ENCODE measurements at places on chromosomes 4 and X. TPM values are rescaled to one million over a fixed set of nuclear protein-coding genes. Genes with fewer than 3 reads are reported as not detected.

DNA sequence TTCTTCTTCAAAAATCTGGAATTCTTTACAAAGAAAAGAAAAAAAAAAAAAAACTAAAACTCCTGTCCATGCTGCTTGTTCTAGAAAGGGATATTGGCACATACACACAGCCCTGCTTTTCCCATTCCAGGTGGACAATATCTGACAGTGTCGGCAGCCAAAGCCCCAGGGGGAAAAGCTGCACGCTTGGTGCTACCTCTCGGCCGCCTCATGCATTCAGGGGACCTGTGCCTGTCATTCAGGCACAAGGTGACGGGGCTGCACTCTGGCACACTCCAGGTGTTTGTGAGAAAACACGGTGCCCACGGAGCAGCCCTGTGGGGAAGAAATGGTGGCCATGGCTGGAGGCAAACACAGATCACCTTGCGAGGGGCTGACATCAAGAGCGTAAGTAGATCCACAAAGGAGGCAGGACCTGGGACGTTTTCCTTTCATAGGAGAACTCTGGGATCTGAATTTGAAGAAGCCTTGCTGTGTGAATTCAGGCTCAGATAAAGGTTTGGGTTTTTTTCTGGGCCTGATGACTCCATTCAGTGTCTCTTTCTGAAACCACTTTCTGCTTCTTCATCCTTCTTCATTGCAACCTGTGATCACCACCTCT is 71.9 kb downstream of the NPNT start:
- no peaks in the 10 kb centered on the region for H3K36me3 ChIP-seq
- H3K27me3 ChIP-seq = no peaks in the 10 kb centered on the region
- H3K4me1 ChIP-seq = no peaks in the 10 kb centered on the region
- H3K4me3 ChIP-seq = no peak overlapping the region
- H3K27ac ChIP-seq = no peak overlapping the region

DGKK gene
- not detected for total RNA-seq

LIMCH1 gene
- 0.15 TPM for total RNA-seq

DNA sequence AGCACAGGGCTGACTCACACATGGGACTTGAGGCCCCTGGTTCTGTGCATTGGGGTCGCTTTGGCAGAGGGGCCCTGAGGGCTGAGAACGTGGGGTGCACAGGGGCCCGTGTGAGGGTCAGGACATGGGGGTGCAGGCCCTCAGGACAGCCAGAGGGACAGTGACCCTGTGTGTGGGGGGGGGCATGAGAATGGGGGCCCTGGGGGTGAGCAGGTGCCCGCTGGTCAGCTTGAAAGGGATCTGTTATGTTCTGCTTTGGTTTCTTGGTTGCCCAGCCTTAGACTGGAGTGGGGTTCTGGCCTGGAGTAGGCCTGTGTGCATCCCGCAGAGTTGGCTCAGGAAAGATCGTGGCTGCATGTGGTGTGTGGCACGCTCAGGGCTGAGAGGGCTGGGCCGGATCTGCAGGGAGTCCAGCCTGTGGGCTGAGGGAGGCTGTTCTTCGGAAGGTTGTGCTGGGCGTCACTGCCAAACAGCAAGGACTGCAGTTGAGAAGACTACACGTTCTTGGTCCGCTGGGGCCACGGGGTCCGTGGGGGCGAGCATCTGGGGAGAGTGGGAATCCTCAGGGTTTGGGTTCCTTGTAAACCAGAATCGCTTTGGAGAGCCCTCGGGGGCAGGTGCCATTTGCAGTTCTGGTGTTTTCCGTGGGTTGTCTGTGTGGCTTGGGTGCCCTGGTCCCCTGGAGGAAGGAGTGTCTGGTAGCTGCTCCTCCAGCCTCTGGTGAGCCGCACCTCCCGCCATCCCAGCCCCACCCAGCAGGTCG is 15.2 kb upstream of the UVSSA start:
- no peak overlapping the region for H3K27ac ChIP-seq
- peaks cover 3% of the 10 kb centered on the region for H3K36me3 ChIP-seq
- no peak for DNase-seq
- no peaks in the 10 kb centered on the region for H3K27me3 ChIP-seq
- no peaks in the 10 kb centered on the region for H3K4me1 ChIP-seq

PFKFB1 gene
- total RNA-seq = 0.38 TPM

GRCh38 chrX:7223271-7223670 is 75.3 kb upstream of the PUDP start:
- no peak for DNase-seq
- no peaks in the 10 kb centered on the region for H3K27me3 ChIP-seq
- H3K36me3 ChIP-seq = no peaks in the 10 kb centered on the region
- no peak overlapping the region for H3K27ac ChIP-seq

GRCh38 chrX:136220540-136220939 is 30.7 kb downstream of the MAP7D3 start:
- no peak for DNase-seq
- no peaks in the 10 kb centered on the region for H3K27me3 ChIP-seq
- H3K27ac ChIP-seq = no peak overlapping the region

GRCh38 chr4:3413217-3413671 is 28.5 kb upstream of the HGFAC start:
- H3K27me3 ChIP-seq = no peaks in the 10 kb centered on the region
- no peaks in the 10 kb centered on the region for H3K4me1 ChIP-seq
- H3K4me3 ChIP-seq = no peak overlapping the region
- DNase-seq = no peak

CSTF2 gene
- total RNA-seq = 35.2 TPM

- no peak overlapping the region for H3K4me3 ChIP-seq
- no peak overlapping the region for H3K27ac ChIP-seq
- no peak for DNase-seq
- H3K27me3 ChIP-seq = no peaks in the 10 kb centered on the region
Observed at GRCh38 chrX:45783002-45783401, 582.3 kb upstream of the DIPK2B start.

- no peaks in the 10 kb centered on the region for H3K27me3 ChIP-seq
- no peak overlapping the region for H3K4me3 ChIP-seq
- no peaks in the 10 kb centered on the region for H3K4me1 ChIP-seq
- H3K36me3 ChIP-seq = no peaks in the 10 kb centered on the region
- no peak for DNase-seq
Observed at GRCh38 chrX:115030625-115031024, 13.2 kb upstream of the IL13RA2 start.

DNA sequence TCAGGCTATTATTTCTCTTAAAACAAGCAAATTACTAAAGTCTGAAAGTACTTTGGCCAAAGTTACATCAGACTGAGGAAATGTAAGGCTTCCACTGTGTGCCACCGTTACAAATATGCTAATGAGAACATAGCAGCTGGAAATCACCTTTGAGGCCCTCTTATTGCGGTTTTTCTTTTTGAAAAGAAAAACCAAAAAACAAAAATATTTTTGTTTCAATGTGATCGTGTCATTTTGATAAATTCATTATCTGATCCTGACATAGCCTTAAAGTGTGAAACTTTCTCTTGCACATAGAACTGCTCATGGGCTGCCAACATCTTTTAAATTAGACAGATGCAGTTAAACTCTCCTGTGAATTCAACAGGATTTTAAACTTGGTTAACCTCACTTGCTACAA is 2.8 kb upstream of the TIFA start:
- peak overlapping the region; percentile 99 for H3K27ac ChIP-seq
- no peaks in the 10 kb centered on the region for H3K36me3 ChIP-seq
- H3K4me1 ChIP-seq = peaks cover 24% of the 10 kb centered on the region
- DNase-seq = no peak
- H3K4me3 ChIP-seq = peak overlapping the region; percentile 37

DNA sequence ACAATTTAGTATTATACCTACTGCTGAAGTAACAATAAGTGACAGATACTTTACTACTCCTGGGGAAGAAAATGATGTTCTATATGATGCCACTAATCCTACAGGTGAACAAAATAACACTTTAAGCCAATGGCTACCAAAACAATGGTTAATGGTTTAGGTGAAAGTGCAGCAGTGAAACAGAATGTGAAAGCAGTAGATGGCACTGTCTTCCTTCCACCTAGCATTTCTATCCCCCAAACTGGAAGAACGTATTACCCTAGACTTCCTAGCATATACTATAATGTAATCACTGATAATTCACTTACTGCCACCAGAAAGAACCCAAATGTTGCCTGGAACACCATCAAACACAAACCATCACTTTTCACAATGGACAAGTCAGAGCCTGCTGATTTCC is 18.9 kb upstream of the CABS1 start:
- no peak for DNase-seq
- H3K27me3 ChIP-seq = no peaks in the 10 kb centered on the region
- no peaks in the 10 kb centered on the region for H3K36me3 ChIP-seq
- H3K4me1 ChIP-seq = no peaks in the 10 kb centered on the region

GRCh38 chr4:159101988-159102621 is 774 bp upstream of the RAPGEF2 start:
- H3K36me3 ChIP-seq = no peaks in the 10 kb centered on the region
- no peak for DNase-seq
- peaks cover 14% of the 10 kb centered on the region for H3K4me1 ChIP-seq
- H3K4me3 ChIP-seq = peak overlapping the region; percentile 70
- no peak overlapping the region for H3K27ac ChIP-seq
- H3K27me3 ChIP-seq = no peaks in the 10 kb centered on the region

GRCh38 chr4:111963158-111963700 is 182.0 kb upstream of the FAM241A start:
- no peak overlapping the region for H3K4me3 ChIP-seq
- H3K36me3 ChIP-seq = no peaks in the 10 kb centered on the region
- no peak overlapping the region for H3K27ac ChIP-seq
- H3K4me1 ChIP-seq = no peaks in the 10 kb centered on the region
- no peak for DNase-seq
- no peaks in the 10 kb centered on the region for H3K27me3 ChIP-seq

GRCh38 chr4:169341490-169341889 is 70.7 kb upstream of the SH3RF1 start:
- no peaks in the 10 kb centered on the region for H3K36me3 ChIP-seq
- H3K27ac ChIP-seq = peak overlapping the region; percentile 23
- H3K4me1 ChIP-seq = peaks cover 13% of the 10 kb centered on the region
- no peaks in the 10 kb centered on the region for H3K27me3 ChIP-seq
- no peak overlapping the region for H3K4me3 ChIP-seq
- DNase-seq = peak; percentile 62

DNA sequence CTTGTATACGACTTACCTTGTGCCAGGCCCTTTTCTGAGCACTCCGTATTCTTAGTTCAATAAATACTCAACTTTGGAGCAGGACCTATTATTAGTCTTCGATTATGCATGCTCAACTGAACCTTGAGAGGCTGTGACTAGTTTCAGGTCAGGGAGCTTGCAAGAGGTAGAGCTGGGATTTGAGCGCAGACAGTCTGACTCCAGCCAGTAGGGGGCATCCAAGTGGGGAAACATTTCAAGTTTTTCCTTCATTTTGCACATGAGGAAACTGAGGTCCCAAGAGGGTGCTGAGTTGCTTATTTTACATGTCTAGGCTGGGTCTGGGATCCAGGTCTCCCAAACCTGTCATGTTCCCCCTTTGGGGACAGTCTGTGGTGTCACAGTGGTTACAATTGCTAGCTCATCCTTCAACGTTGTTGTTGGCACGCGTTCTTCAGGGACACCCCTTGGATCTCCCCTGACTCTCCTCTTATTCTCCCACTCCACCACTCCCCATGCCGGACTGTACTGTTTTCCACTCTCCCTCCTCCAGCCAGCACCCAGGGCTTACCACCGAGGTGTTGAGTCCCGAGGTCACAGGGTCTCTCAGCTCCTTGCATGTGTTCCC is 6.7 kb upstream of the PRICKLE3 start:
- no peaks in the 10 kb centered on the region for H3K36me3 ChIP-seq
- no peak overlapping the region for H3K27ac ChIP-seq
- no peak overlapping the region for H3K4me3 ChIP-seq
- no peaks in the 10 kb centered on the region for H3K27me3 ChIP-seq
- peaks cover 3% of the 10 kb centered on the region for H3K4me1 ChIP-seq

- no peak overlapping the region for H3K4me3 ChIP-seq
- no peaks in the 10 kb centered on the region for H3K27me3 ChIP-seq
- H3K36me3 ChIP-seq = no peaks in the 10 kb centered on the region
- no peak for DNase-seq
- peaks cover 3% of the 10 kb centered on the region for H3K4me1 ChIP-seq
- H3K27ac ChIP-seq = no peak overlapping the region
Observed at GRCh38 chr4:118973295-118973694, 84.6 kb downstream of the SYNPO2 start.

DNA sequence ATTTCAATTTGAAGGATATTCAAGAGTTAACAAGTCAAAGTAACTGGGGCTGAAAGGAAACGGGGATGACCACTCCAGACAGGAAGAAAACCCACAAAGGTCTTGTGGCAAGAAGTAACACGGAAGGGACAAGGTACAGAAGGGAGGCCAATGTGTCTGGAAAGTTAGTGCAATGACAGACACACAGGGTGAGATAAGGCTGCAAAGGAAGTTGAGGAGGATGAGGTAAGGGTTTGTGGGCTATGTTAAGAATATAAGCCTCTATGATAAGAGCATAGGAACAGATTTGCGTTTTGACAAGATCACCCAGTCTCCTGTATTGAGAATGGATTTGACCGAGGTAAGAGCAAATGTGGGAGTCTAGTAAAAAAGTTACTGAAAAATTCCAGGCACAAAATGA is 21.9 kb upstream of the EMCN start:
- no peak overlapping the region for H3K27ac ChIP-seq
- H3K4me1 ChIP-seq = no peaks in the 10 kb centered on the region
- no peak for DNase-seq
- H3K36me3 ChIP-seq = no peaks in the 10 kb centered on the region
- H3K4me3 ChIP-seq = no peak overlapping the region

FHDC1 gene
- 0.08 TPM for total RNA-seq

GRCh38 chr4:46804781-46805413 is 104.1 kb downstream of the COX7B2 start:
- H3K4me1 ChIP-seq = no peaks in the 10 kb centered on the region
- DNase-seq = no peak
- H3K4me3 ChIP-seq = no peak overlapping the region
- H3K27ac ChIP-seq = no peak overlapping the region
- H3K36me3 ChIP-seq = no peaks in the 10 kb centered on the region

DNA sequence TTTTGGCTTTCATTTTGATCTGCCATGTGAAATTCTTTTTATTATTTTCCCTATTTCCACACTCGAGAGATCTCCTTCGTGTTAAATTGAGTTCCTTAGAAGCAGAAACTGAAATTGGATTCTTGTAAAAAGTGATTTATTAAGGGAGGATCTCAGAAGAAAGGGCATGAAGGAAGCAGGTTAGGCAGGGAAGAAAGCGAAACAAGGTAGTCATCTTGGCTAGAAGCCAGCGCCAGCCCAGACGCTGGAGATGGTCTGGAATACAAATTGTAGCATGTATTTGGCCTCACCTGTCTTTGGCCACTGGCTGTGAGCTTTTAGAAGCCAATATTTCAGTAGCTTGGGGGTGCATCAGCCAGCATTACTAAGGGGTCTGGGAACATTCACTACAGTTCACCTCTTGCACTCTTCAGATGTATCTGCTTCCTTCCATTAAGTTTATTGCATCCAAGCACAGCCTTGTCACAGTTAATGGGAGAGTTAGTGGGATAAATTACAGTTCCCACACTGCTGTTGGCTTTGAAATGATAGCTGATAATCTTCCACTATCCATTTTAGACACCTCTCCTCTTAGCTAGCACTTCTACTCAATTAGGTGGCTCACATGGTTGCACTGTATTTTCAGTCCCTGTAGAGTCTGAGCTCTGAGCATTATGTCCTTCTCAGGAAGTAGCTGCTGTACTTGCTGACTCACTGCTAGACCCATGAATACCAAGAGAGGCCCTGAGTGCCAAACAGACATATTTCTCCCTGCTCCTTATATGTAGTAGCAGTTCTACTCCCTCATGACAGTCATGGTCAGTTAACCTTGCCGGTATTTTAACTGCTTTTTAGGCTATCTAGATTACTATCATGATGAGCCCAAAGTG is 14.6 kb downstream of the GRXCR1 start:
- no peak for DNase-seq
- no peaks in the 10 kb centered on the region for H3K36me3 ChIP-seq
- no peak overlapping the region for H3K27ac ChIP-seq
- no peaks in the 10 kb centered on the region for H3K27me3 ChIP-seq
- H3K4me1 ChIP-seq = no peaks in the 10 kb centered on the region

PAGE4 gene
- not detected for total RNA-seq

NPY5R gene
- total RNA-seq = not detected

SPANXN4 gene
- not detected for total RNA-seq

TRMT44 gene
- total RNA-seq = 16.6 TPM
